ENCODE measurements at places on chromosomes 16 and 17.

- no peak for DNase-seq
These were observed 712 bp upstream of the SPECC1 start for GRCh38 chr17:20008242-20009051.

GRCh38 chr17:73278465-73279453 is 17.1 kb upstream of the CPSF4L start:
- peak; percentile 71 for DNase-seq

- DNase-seq: no peak
These were observed 344.4 kb downstream of the CDH13 start for GRCh38 chr16:82971126-82971525.

DNA sequence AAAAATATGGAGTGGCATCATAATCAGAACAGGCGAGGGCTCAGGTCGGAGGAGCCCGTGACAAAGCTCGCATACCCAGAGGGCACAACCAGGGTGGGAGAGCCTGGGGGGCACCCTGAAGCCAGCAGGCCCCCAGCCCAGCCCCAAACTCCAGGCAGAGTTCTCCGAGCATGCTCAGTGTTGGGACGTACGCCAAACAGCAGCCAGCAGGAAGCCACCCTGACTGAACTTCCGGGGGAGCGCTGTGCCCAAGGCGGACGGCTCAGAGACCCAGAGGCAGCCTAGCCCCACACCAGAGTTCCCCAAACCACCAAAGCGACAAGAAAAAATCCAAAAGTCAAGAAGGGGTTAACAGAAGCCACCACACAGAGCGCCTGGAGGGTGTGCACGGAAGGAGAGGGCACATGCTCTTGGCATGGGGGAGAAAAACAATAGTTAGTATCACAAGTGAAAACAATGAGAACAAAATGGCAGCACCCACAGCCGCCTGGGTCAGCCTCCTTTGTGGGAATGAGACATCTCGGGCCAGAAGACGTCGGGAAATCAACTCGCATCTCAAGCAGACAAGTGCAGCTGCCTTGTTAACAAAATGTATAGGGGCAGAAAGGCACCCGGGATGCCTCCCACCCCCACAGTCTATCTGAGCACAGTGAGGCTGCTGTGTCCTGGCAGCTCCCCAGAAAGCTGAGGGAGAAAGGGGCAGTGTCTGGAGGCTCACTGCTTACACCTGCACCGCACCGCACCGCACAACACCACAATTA is 11.9 kb downstream of the EXOC7 start:
- no peak for DNase-seq

- DNase-seq: no peak
These were observed 15.2 kb downstream of the CASKIN1 start for GRCh38 chr16:2180962-2181923.

GRCh38 chr17:60579090-60579489 is 20.9 kb upstream of the PPM1D start:
- no peak for DNase-seq

DNA sequence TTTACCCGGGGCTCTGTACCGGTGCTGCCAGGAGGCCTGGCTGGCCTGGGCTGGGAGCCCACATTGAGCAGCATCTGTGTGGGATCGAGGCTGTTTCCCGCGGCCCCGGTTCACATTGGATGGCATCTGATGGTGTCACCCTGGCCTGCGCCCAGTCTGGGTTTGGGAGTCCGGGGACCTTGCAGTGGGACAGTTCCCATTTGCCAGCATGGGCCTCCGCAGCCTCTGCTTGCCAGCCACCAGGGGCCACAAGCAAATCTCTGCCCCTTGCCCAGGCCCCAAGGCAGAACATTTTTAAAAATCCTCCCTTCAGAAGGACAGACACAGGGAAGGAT is 64.5 kb downstream of the BANP start:
- DNase-seq: no peak

DNA sequence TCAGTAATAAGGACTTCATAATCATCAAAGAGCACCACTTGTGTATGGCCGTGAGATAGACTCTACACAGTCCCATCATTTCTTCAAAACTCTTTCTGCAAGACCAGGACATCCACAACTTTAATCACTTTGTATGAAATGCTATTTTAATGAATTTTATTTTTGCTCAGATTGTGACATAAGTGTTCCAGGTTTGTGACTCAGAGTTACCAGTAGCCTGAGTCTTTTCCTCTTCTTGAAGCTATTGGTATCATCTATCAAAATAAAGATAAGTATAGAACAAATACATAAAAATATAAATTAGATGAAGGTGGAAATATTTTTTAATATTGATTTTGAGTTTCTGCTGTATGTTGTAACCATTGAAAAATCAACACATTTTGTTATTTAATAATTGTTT is 16.6 kb upstream of the VWA3A start:
- DNase-seq: no peak

DNA sequence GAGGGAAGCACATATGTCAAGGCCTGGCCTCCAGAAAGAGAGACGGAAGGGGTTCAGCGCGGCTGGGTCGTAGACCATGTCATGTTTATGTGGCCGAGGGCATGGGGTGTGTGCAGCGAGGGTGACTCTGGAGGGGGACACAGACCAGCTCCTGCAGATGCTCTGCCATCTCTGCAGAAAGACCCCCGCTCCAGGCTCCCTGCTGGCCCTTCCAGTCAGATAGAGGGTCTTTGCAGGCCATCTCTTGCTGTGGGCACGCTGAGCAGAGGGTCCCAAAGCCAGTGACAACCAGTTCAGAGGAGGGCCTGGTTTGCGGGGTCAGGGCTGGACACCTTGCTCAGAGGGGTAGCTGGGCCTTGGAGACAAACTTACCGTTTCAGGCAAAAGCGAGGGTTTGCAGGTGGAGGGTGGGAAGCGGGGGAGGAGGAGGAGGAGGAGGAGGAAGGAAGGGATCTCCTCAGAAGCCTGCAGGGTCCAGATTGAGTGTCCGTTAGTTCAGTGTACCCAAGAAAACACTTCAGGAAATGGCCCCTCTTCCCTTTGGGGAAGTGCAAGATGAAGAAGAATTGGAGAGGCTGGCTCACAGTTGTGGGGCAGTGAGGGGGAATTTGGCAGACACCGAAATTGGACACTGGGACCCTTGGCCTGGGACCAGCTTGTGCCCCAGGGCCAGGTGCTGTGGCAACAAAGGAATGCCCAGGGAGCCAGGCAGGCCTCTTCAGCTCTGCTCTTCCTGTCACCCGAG is 102.8 kb downstream of the CMIP start:
- no peak for DNase-seq

DNA sequence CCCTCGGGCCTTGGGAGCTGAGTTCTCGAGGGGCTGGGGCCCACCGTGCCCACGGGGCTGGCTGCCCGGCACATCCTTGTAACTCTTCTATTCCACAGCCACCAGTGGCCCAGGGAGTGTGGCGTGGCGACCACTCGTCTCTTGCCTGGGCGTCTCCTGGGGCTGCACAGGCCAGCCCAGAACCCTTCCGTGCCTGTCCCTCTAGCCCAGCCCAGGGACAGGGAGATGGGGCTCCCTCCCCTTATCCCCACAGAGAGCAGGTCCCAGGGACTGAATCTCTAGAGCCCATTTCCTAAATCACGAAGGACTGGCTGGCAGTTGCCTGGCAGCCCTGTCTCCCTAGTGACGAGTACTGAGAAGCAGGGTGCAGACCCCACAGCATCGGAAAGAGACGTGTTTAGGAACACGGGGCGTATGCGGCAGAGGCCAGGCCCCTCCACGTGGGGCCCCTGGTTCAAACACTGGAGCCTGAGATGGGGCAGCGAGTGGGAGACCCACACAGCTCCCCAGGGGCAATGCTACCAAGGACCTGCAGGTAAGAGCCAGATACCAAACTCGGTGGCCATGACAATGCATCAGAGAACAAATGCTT is 51.0 kb downstream of the TIMM22 start:
- no peak for DNase-seq

DNA sequence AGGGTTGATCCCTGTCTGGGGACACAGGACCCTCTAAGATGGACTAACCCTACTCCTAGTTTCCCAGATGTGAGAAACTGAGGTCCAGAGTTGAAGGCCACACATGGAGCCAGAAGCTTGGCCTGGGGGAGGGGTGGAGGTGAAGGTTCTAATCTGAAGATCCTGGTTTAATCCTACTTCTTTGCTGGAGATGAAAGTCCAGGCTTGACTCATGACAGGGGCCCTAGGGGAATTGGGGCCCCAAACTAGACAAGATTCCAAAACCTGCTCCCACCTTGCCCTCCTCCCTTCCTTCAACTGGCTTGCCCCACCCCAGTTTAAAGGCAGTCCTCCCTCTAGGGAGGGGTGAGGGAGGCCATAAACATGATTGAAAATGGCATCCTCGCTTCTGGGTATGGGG is 21.6 kb downstream of the IGF2BP1 start:
- DNase-seq: no peak

- no peak for DNase-seq
These were observed 787 bp upstream of the CCL3L1 start for GRCh38 chr17:36197387-36197703.

DNA sequence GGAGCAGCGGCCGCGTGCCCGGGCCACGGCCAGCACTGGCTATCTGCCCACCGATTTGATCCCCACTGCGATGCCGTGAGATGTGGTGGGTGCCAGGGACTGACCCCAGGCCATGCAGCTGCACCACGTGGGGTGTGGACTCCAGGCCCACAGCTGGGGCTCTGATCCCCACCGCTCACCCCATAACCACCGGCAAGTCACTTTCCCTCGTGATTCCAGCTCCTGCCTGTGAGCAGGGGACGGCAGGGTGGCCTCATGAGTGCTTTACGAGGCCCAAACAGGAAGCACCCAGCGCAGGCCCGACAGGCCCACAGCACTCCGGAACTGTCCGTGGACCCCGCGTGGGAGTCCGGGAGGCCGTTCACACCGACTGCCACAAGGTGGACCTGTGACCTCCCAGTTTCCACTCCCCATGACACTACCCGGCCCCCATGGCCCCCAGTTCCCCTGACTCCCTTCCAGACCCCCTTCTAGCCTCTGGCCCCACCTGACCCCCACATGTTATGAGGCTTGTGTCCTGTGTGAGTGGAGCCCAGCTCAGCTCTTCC is 616 bp downstream of the PTX4 start:
- no peak for DNase-seq

DNA sequence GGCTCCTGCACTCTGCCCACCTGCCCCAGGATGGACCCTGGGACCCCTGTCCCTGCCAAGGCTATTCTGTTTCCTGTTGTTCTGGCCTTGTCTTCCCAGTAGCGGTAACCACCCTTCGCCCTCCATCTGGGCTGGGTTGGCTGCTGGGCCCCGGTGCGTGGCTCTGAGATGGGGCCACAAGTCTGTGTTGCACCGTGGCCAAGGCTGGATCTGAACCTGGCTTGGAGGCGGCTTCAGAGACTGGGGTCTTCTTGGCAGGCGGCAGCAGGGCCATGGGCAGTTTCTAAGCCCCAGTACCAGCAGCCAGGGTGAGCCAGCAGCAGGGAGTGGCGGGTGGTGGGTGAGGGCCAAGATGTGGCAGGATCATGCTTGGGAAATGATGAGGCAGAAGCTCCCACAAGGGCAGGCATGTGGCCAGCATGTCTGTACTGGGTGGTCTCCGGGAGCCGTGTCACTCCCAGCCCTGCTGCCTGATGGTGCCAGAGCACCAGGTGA is 12.6 kb downstream of the MAP2K3 start:
- DNase-seq: no peak

DNA sequence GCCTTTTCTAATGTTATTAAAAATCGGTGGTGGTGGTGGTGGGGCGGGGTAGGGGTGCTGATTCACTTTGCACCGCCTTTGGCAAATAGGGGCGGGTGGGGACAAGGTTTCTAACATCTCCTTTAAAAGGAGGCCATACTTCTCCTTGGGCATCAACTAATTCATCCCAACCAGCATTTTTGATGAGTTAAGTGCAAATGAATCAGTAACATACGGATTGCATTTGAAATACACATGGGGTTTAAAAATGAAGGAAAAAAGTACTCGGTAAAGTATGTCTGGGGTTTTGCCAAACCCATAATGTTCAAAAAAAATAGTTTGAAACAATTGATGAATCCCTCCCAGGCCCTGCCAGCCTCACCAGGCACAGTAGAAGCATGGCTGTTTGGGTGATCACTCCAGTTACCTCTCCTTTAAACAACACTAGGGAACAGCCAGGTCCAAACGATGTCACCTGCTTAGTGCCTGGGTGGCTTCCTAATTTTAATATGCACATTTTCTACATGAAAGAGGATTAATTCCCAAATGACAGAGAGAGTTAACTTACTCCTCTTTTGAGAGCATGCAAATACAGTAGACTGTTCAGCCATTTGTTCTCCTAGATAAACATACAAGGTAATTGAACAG is 107.2 kb downstream of the ANKFN1 start:
- DNase-seq: no peak

DNA sequence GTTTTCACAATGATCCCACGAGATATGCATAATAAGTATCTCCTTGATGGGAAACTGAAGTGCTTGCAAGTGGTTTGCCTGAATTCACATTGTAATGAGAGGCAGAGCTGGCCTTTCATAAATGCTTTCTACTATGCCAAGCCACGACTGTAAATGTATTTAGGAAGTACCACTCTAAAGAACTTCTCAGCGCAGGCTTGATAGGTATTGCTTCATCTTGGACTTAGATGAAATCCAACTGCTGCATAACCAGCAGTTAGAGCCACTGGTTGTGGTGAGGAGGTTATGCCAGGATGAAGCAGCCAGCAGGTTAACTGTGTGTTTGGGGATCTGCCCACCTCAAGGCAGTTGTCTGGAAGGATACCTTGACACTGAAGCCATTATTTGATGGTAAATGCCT is 26.8 kb downstream of the MARCHF10 start:
- no peak for DNase-seq

DNA sequence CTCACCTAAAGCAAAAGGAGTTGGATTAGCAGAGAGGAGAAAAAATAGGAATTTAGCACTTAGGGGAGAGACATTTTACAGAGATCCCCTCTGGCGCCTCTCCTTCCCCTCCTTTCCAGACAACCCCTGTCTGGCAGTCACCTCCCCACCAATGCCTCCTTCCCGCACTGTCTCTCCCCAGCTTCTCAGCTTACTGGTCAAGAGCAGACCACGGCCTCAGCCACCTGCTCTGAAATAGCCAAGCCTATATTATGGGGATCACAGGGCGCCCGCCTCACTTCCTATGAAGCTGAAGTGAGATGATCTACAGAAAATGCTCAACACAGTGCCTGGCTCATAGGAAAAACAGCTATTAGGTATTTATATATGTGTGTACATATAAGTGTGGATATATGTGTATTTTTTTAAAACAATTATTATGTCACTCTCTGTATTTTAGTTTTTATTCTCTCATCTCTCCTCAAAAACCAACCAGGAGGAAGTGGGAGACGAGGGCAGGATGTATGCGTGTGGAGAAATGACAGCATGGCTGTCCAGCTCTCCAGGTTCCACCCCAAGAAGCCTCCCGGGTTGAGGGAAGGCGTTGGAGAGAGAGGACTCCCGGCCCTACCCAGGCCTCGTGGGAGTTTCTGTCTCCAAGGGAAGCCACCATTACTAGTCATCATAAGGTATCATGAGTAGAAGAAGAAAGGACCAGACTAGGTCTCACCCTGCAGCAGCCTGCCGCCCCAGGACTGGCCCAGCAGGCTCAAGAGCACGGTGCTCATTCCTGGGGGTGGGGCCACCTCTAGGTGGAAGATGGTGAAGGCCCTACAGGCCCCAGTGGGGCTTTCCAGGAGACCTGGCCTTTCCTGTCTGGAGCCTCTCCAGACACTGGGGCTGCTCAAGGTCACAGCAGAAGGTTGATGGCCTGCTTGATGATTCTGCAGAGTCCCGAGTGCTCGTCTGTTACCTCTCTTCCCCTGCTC is 27.2 kb downstream of the MAP3K14 start:
- DNase-seq: no peak

- no peak for DNase-seq
These were observed 4.5 kb upstream of the HEXIM1 start for GRCh38 chr17:45143767-45144198.

Measured in NCI-H1436 treated with DMSO at 0.1 percent for 48 hours (cell line).